ENCODE measurements at places on chromosomes 5 and 9.

DNA sequence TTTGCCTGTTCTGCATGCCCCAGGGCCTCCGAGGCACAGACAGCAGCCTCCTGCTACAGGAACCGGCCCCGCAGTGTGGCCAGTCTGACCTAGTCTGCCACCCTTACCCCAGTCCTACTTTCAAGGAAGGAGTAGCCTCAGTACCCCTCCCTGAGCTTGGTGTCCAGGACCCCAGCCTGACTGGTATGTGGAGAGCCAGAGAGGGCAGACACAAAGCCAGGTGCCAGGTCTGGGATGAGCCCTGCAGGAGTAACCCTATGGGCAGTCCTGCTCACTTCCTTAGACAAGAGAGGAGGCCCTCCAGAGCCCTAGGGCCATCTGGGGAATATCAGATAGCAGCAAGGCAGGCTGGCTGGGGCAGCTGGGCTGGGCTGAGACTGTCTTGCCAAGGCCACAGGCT is 67.8 kb downstream of the NRG2 start:
- no peak for DNase-seq

- DNase-seq, result no peak
Observed at GRCh38 chr5:137609127-137609526, 110.0 kb upstream of the SPOCK1 start.

- DNase-seq, result no peak
Observed at GRCh38 chr5:170573660-170574059, 69.8 kb downstream of the KCNIP1 start.

DNA sequence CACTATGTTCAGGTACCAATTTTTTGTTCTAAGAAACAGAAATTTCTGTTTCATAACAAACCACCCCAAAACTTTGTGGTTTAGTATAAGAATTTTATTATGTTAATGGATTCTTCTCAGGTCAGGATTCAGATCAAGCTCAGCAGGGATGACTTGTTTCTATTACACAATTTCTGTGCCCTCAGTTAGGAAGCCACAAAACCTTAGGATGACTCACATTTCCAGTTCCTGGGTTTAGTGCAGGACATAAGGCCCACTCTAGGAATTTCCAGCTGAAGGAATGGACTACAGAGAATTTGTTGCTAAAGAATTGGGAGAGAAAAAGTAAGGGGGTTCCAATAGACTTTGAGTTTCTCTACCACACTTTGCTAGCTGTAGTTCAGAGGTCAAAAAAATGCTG is 629.3 kb downstream of the ANXA1 start:
- DNase-seq, result no peak

DNA sequence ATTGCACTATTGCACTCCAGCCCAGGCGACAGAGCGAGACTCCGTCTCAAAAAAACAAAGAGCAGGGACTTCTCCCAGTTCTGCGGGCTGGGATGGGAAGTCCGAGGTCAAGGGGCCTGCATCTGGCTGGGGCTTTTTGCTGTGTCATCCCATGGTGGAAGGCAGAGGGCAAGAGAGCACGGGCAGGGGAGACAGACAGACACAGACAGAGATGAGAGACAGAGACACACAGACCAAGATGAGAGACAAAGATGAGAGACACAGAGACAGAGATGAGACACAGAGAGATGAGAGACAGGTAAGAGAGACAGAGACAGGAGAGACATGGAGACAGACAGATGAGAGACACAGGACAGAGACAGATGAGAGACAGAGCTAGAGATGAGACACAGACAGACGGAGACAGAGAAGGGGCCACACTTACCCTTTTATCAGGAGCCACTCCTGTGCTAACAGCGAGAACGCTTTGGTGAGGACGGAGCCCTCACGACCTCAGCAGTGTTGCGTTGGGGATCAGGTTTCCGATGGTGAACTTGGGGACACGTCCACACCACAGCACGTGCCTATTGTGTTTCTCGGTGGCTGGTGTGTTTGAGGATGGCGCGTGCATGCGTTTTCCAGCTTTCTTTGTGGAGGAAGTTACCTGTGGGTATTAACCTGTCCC is 8.9 kb upstream of the TOR4A start:
- no peak for DNase-seq

- DNase-seq, result no peak
Observed at GRCh38 chr5:120452471-120452870, 11.6 kb upstream of the PRR16 start.

GRCh38 chr9:121771418-121771817 is 120.0 kb downstream of the DAB2IP start:
- no peak for DNase-seq

- no peak for DNase-seq
Observed at GRCh38 chr5:34718516-34718915, 62.4 kb downstream of the RAI14 start.

- DNase-seq, result no peak
Observed at GRCh38 chr9:109115931-109116526, 3.7 kb downstream of the TMEM245 start.

- no peak for DNase-seq
Observed at GRCh38 chr5:157778121-157778805, 34.8 kb downstream of the LSM11 start.

GRCh38 chr9:93465855-93466254 is 12.5 kb upstream of the FAM120AOS start:
- DNase-seq, result no peak

DNA sequence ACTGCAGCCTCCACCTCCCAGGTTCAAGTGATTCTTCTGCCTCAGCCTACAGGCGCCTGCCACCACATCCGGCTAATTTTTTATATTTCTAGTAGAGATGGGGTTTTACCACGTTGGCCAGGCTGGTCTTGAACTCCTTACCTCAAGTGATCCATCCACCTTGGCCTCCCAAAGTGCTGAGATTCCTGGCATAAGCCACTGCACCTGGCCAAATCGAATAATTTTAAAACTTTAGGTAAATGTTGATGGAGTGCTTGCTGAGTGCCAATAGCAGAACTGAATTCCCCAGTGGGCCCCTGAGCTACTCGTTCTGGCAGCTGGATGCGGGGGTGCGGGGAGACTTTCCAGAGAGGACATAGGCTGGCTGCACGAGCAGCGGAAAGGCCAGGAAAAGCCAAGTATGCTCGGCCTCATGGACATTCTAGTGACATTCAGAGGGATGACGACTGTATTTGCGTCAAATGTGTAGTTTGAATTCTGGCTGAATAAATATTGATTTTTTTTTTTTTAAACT is 16.8 kb downstream of the TRAF2 start:
- no peak for DNase-seq

GRCh38 chr5:133140311-133140710 is 88.5 kb downstream of the HSPA4 start:
- DNase-seq, result no peak

DNA sequence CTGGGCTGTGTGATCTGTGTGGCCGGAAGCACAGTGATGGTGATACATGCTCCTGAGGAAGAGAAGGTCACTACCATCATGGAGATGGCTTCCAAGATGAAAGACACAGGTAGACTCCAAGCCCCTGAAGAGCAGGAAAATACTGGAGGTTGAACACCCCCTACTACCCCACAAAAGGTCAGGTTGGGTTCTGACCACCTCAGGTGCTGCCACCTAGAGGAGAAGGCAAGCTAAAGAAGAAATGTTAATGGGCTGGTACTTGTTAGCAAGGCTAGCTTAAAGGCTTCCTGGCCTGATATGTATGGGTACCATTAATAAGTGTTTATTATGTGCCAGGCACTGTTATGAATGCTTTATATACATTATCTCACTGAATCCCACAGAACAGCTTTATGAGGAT is 11.7 kb downstream of the NIPAL4 start:
- DNase-seq, result no peak

DNA sequence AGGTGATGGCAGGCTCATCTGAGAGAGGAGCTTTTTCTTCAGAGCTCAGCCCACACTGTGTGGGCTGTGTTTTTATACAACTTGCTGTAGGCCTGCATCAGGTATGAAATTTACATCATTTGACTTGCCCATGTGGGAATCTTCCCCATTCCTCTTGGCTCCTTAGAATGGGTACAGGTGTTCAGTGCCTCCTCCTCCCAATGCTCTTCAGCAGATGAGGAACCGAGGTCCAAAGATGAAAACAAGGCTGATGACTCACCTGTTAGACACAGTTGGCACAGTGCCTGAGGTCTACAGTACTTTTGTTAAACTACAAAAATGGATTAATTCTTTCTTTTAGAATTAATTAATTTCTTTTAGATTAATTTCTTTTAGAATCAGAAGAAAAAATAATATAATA is 20.8 kb downstream of the PAPPA start:
- no peak for DNase-seq
